Dorsolateral prefrontal cortex (tissue), 122 donors: ENCODE measurements at places on chromosomes 4 and X. TPM values are rescaled to one million over a fixed set of nuclear protein-coding genes. Genes with fewer than 3 reads are reported as not detected.
A peak's percentile ranks its signal among the peaks of the same experiment; 100 is the strongest.

- peak; percentile 25 for DNase-seq
These were observed 132.0 kb downstream of the CPZ start for GRCh38 chr4:8724436-8725070.

DNA sequence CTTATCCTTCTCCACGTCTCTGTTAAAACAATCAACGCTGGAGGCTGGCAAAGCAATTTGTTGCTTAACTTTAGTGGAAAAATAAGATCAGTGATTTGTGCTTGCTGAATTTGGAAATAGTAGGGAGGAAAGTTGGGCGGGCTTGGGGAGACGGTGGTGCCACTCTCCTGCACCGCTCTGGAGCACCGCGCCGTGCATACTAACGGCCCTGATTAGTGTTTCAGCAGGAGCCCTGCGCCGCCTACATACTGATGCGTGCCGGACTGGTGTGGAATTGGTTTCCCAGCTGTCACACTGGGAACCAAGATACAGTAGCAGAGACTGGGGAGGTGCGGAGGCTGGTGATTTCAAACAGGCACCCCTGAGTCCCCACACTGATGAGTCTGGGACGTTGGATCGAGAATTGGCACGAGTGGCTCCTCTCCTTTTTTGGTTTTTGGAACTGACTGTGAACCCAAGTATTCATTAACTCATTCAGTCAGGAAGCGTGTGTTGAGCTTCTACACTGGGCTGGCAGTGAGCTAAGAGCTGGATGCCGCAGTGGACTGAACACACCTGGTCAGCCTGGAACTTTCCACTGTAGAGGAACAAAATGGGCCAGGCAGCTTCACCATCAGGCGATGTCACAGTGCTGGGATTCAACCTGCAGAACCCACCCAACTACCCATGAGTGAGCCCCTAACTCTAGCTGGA lies 29.0 kb upstream of the PSAPL1 start:
- DNase-seq = peak; percentile 47

- no peak for DNase-seq
These were observed 22.6 kb upstream of the CD38 start for GRCh38 chr4:15755321-15756155.

DNA sequence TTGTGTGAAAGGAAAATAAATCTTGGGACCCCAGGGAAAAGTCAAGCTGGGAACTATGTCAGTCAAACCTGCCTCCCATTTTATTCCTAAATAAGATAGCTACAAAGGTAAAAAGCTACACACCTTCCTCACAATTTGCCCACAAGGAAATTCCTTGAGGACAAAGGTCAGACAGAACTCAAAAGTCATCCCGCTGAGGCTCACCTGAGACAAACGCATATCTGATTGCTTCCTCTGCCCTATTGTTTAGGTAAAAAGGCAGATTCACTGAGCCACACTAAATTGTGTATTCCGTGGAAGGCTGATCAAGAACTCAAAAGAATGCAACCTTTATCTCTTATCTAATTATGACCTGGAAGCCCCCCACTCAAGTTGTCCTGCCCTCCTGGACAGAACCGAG lies 58.7 kb upstream of the MAML3 start:
- DNase-seq = no peak

DNA sequence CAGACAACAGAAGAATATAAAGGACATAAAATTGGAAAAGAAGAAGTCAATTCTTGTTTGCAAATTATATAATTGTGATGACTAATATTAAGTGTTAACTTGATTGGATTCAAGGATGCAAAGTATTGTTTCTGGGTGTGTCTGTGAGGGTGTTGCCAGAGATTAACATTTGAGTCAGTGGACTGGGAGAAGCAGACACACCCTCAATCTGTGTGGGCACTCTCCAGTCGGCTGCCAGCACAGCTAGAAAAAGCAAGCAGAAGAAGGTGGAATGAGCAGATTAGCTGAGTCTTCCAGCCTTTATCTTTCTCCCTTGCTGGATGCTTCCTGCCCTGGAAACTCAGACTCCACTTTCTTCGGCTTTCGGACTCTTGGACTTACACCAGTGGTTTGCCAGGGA lies 51.7 kb downstream of the UBE2NL start:
- DNase-seq = no peak

RADX gene
- total RNA-seq = 7.3 TPM

NRK gene
- 0.06 TPM for total RNA-seq

DNA sequence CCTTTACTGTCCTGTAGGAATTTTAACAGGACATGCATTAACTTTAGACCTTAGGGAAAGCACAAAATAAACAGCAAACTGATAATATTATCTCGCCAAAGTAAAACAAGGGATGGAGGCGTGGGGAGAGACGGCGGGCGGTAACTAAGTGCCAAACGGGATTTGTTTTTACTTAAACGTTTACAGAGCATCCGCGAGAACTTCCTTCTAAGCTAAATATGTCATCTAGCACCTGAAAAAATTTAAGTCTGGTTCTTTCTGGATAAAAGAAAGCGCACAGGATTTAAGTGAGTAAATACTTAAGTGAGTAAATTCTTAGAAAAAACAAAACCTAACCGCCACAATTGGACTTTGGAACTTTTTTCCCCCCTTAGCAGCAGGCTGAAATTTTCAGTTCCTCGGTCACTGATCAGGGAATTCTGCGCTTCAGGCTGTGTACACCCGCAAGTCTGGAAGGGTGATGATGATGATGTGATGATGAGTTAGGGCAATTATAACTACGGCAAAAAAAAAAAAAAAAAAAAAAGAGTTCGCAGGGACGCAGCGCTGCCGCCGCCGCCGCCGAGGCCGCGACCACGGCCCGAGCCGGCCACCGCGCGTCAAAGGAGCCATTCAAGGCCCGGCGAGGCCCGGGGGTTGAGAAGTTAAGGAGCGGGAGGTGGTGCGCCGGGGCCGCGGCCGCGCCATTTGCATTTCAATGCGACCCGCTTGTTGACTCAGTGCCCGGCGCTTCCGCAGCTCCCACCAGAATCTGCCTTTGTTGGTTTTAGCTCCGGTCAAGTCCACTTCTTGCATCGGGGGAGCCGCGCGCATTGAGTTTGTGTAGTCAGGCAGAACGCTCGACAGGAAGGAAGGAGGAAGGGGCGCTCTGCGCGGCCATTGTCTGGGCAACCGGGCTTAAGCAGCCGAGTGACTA lies 108.8 kb downstream of the SPRY1 start:
- peak; percentile 42 for DNase-seq

- DNase-seq = no peak
These were observed 163.4 kb downstream of the PTTG2 start for GRCh38 chr4:38123555-38123954.

GRCh38 chr4:147332091-147332490 lies 148.8 kb upstream of the EDNRA start:
- DNase-seq = no peak

DNA sequence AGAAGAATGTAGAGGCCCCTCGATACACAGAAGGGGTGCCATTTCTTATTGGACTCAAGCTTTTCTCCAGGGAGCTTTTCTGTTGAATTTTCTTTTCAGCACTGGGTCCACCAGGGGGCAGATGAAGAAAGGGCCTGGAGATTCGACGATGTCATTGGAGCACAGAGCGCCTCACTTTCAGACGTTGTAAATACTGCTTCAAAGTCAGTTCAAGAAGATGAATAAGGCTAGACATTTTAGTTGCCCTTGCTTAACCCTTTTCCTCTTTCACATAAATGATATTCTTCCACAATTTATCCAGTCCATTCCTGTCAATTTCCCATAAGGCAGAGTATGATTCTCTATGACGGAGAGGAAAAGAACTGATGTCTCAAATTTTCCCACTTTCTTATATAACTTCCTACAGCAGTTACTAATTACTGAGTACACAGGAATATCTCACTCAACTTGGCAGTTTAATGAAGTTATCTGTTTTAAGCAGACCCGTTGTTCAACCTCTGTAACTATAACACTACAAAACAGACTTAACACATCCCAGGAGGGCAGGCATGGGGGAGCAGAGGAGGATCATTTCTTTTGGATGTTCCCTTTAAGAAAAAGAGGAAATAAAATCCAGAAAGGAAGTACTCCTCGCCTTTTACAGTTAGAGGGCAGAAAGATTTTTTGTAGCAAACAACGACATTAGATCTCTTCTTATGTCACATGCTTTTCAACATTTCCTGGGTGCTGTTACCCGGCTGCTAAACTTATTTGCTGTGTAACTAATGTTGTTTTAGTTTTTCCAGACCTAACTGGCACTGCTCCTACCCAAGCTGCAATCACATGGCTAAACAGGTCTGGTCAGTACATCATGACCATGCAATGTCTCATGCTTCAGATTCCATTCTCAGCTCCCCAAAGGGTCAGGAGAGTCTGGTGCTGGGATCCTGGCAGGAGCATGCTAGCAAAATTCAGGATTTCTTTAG lies 12.2 kb upstream of the CENPU start:
- DNase-seq = peak; percentile 59

- no peak for DNase-seq
These were observed 339.3 kb downstream of the NKX6-1 start for GRCh38 chr4:84159762-84160161.

- no peak for DNase-seq
These were observed 1.9 kb downstream of the SLC10A3 start for GRCh38 chrX:154488336-154489075.

FAT4 gene
- total RNA-seq = 5.7 TPM

CCDC110 gene
- 3.6 TPM for total RNA-seq

RRH gene
- total RNA-seq = 1.3 TPM

GRCh38 chrX:129818123-129818522 lies 25.6 kb downstream of the ZDHHC9 start:
- DNase-seq = no peak

TRAPPC11 gene
- 62.6 TPM for total RNA-seq

- DNase-seq = no peak
These were observed 3.8 kb downstream of the MTM1 start for GRCh38 chrX:150572206-150572605.

GPR34 gene
- 1.9 TPM for total RNA-seq

UGT2B11 gene
- total RNA-seq = not detected

DNA sequence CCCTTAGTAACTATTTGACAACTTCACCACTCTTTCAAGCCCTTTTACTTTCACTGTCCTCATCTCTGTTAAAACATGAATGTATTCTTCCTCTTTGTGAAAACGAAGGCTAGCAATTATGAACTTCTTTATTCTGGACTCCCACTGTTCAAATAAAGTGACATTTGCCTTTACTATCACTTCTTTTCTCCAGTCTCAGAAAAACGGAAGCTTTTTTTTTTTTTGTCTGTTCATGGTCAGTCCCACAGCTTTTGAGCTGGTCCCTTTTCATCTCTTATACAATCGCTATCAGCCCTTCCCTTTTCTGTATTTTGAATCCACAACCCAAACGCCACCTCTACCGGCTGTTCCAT lies 327.7 kb downstream of the DKK2 start:
- DNase-seq = no peak

DNA sequence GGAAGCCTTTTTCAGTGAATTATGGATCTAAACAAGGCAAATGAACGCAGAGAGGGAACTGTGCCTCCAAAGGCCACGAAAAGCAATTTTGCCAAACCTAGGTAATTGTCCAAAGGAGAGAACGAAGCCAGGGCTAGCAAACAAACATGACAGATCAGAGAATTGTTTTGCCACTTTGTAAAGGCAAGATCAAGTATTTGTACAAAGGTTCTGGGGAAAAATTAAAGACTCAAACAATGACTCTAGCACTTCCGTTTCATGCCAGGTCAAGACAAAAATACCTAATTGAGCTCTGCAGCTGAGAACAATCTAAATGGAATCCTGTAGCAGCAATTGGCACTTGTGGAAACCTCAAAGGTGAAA lies 8.5 kb downstream of the RBM47 start:
- no peak for DNase-seq

SCARB2 gene
- 145 TPM for total RNA-seq

DNA sequence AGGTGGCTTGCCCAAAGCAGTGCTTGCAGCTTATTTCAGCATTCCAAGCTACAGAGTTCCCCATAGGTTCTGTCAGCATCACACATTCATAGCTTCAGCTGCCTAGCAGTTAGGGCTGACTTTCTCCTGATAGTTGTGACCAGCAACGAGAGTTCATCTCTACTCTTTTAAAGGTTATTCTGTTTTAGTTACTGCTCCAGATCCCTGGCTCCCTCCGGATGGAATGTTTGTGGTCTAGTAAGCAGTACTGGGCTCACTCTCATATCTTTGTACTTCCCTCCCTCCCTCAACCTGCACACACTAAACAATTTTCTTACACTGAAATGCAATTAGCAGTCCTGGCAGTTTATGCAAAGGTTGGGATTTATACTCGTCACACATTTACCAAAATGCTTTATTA lies 43.9 kb downstream of the PTTG2 start:
- no peak for DNase-seq

- DNase-seq = no peak
These were observed 14.7 kb upstream of the SEC24D start for GRCh38 chr4:118850488-118851173.

GRCh38 chrX:12374286-12374685 lies 236.0 kb downstream of the FRMPD4 start:
- no peak for DNase-seq

- DNase-seq = no peak
These were observed 17.9 kb downstream of the VSIG4 start for GRCh38 chrX:66021765-66022631.

DNA sequence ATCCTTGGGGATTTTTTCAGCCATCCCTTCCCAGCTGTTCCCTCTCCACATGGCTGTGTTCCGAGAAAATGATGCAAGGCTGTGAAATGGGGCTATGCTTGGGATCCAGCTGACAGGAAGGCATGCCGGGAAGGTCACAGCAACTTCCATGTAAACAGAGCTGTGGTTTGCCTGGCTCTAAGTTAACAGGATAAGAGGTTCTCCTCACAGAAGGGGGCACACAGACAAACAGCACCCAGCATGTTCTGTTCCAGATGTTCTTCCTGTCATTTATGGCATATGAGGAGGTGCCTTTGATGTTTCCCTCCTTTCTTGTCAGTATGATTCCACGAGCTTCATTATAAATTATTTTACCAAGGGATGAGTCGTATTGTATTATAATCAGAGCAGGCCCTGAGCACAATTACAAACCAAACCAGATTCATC lies 220.7 kb downstream of the ANTXR2 start:
- no peak for DNase-seq

DNA sequence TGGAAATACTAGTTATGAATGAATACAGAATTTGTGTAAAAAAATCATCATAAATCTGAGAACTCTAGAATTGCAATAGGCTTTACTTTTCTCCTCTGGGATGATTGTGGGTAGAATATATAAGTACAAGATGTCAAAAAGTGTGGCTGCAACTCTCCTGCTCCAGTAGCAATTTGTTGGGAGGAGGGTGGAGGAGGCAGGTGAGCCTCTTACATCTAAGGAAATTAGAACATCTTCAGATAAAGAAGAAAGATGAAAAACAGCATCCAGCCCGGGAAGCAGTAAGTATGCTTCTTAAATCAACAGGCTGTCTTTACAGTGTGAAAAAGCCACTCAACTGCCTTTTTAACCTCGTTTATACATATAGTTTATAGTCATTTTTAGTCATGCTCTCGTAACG lies 83.7 kb downstream of the ATP8A1 start:
- DNase-seq = no peak

UCP1 gene
- not detected for total RNA-seq
